Activated T-helper 1 cell treated with anti-CD3 and anti-CD28 coated beads, Interleukin-2, amount 50 U/mL, for 16 hours (primary cell): ENCODE measurements at places on chromosomes 12 and 14.

- DNase-seq = no peak
These were observed 37.9 kb downstream of the CYP46A1 start for GRCh38 chr14:99721792-99722516.

- DNase-seq = peak; percentile 72
These were observed at the start of the genes CPSF2 and NDUFB1 for GRCh38 chr14:92121670-92122350. TSS of gene CPSF2 (plus strand) at chr14:92121969. CDS start at chr14:92130985, 9,016 bp downstream. TSS of gene NDUFB1 (minus strand) at chr14:92121706. CDS start at chr14:92117637, 4,069 bp downstream.

- no peak for DNase-seq
These were observed 16.9 kb downstream of the PPTC7 start for GRCh38 chr12:110565894-110566871.

GRCh38 chr14:99716091-99716849, 32.2 kb downstream of the CYP46A1 start:
- no peak for DNase-seq

DNA sequence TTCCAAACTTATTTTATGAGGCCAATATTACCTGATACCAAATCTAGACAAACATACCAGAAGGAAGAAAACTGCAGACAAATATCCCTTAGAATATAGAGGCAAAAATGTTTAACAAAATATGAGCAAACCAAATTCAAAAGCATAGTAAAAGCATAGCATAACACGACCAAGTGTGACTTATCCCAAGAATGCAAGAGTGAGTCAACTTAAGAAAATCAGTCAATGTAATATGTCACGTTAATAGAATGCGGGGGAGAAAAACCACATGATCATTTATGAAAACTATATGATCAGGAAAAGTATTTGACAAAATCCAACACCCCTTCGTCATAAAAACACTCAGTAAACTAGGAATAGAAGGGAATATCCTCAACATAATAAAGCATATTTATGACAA, 217.3 kb downstream of the ADGRD1 start:
- DNase-seq = no peak

DNA sequence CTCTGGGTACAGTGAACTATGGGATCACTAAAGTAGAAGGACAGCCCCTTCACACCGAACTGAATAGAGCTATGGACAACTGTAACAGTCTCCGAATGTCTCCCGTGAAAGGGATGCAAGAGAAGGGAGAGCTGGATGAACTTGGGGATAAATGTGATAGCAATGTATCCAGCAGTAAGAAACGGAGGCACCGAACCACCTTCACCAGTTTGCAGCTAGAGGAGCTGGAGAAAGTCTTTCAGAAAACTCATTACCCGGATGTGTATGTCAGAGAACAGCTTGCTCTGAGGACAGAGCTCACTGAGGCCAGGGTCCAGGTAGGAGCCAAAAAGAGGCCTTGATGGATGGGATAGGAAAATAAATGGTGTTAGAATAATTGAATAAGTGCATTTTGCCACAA, 3.5 kb downstream of the ALX1 start:
- no peak for DNase-seq

DNA sequence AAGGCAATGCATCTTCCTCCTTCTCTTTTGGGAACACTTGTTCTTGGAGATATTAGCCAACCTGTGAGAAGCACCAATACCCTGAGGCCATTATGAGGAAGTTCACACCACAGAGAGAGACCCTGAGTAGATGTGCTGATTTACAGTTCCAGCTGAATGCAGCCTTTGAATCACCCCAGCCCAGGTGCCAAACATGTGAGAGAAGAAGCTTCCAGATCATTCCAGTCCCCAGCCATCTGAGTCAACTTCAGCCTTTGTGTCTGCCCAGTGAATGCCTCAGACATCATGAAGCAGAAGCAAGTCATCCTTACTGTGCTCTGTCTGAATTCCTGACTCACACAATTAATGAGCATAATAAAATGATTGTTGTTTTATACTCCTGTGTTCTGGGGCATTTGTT, 25.1 kb downstream of the C12orf42 start:
- no peak for DNase-seq

- DNase-seq = no peak
These were observed 102.7 kb upstream of the NAV3 start for GRCh38 chr12:77728018-77728417.

- DNase-seq = no peak
These were observed 3.6 kb upstream of the ARID2 start for GRCh38 chr12:45725631-45726602.

GRCh38 chr14:65260786-65261185, 151.7 kb upstream of the FUT8 start:
- DNase-seq = no peak

DNA sequence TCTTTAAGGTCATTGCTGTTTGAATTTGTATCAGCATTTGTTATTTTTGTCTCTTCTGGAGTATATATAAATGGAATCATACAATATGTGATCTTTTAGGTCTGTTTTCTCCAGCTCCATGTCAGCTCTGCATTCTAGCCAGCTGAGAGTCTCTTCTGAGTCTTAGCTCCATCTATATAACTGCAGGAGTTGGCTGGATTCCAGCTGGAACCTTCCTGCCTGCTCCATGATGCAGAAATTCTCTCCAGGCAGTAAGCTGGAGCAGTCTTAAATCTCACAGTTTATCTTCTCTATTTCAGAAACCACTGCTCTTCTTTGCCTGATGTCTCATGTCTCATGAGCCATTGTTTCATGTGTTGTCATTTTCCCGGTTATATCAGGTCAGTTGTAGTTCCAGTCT, 827.6 kb downstream of the NRXN3 start:
- no peak for DNase-seq

DNA sequence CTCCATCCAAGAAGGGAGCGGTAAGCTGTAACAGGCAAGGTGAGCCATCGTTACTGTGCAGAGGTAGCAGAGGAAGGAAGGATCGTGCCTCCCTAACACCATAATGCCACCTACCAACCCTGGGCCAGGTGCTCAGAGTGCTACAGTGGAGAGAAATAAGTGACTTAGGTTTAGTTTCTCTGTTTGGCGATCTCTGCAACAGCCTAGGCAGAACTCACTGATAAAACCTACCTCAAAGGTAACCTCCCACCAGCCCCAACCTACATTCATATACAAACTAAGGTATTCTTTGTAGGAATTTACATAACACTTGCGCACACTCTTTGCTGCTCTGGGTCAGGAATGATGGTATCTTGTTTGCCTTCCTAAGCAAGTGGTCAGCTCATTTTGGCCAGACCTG, 93.4 kb upstream of the TMEM132D start:
- DNase-seq = no peak

DNA sequence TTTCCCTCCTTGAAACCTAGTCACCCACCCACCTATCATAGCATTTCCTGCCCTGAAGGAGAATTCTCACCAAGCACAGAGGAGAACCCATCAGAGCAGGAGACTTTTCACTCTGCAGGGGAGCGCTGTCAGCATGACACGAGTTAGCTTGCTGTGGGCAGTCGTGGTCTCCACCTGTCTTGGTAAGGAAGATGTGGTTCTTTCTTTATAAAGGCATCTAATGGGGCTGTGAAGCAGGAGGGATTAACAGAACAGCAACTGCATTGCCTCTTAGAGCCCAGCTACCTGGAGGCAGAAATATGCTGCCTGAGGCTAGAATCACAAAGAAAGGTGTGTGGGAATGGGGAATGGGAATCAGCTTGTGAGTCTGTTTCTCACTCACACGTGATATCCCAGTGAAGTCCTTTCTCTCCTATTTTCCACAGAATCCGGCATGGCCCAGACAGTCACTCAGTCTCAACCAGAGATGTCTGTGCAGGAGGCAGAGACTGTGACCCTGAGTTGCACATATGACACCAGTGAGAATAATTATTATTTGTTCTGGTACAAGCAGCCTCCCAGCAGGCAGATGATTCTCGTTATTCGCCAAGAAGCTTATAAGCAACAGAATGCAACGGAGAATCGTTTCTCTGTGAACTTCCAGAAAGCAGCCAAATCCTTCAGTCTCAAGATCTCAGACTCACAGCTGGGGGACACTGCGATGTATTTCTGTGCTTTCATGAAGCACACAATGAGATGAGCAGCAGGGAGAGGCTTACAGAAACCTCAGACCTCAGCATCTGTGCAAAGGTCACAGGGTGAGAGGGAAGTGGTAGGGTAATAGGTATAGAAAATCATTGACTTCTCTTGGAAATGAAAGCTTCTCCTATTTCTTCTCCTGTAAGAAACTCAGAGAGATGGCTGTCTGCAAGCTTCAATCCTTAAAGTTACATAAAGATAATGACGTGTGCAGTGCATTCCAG, 316.9 kb downstream of the DAD1 start:
- no peak for DNase-seq

DNA sequence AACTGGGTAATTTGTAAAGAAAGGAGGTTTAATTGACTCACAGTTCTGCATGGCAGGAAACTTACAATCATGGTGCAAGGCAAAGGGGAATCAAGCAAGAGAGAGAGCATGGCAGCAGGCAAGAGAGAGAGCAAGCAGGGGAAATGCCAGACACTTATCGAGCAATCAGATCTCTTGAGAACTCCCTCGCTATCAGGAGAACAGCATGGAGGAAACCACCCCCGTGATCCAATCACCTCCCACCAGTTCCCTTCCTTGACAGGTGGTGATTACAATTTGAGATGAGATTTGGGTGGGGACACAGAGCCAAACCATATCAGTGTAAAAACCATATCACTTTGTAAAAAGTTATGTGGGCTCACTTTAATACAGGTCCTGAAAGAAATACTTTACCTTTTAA, 56.4 kb upstream of the NEDD1 start:
- DNase-seq = no peak

- no peak for DNase-seq
These were observed 40.5 kb downstream of the RESF1 start for GRCh38 chr12:31999692-32000091.

DNA sequence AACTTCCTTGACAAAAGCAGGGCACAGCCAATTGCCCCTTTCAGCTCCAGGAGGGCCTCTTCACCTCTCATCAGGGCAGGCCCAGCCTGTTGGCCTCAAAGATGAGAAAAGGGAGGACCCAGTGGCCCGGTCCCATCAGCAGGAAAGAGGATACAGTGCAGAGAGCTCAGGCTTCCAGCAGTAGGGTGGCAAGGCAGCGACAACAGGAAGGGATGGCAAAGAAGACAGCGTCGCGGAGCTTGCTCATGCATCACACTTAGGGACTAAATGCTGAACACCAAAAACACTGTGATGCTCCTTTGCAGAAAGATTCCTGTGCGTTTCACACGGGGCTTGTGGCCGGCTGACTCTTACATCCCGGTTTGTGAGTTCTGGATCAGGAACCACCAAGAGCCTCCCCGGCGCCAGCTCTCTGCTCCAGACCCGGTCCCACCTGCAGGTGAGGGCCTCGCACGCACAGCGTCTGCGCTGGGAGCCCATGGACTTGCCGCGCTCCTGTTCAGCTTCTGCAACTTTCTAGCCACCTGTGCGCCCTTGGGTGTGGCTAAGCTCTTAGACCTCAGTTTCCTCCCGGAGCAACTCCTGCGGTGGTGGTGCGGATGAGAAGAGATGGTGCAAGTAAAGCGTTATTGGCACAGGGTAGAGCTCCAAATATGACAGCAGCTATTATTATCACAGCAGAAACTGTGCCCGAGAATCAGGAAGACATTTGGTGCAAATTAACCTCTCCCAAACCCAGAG, 15.3 kb upstream of the BCL7A start:
- no peak for DNase-seq

- DNase-seq = no peak
These were observed 76.1 kb downstream of the RASSF8 start for GRCh38 chr12:26034371-26035142.

- DNase-seq = no peak
These were observed 742.2 kb downstream of the VRK1 start for GRCh38 chr14:97539411-97539795.

DNA sequence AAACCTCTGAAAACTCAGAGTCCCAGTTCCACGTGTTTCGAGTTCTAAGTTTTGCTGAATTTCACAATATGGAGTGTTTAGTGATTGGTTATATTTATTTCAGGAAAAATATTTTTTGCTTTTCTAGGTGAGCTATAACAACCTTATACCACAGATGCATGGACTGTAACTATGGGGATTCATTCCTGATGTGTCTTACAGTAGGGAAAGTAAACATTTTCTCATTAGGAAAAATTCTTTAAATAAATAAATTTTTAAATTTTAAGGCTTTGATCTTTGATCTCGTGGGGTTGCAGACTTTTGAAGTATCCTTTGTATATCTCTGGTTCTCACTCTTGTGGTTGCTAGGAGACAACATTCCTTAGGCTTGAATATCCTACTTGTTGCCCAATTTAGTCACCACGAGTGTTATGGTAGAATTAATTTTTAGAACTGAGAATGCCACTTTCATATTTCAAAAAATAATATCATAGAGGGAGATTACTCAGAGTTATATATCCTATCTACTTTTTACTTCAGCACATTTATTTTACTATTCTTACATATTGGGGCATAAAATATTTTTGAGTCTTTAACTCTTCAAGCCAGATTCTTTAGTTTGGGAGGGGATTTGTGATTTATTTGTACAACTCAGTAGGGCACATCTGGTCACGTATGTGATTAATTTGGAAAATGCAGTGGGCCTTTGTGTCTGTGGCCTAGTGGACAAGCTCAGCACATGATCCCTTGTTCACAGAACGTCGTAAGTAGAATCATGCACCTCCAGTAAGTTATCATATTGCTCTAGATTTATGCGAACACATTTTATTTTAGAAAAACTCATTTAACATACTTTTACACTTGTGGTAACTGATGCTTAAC, 224.0 kb downstream of the TTC6 start:
- DNase-seq = no peak
